ENCODE measurements at places on chromosomes 11 and 22.

GRCh38 chr11:47620836-47621378, 21.5 kb downstream of the MTCH2 start:
- DNase-seq = no peak

GRCh38 chr11:78138694-78139421, 568 bp downstream of the ALG8 start:
- no peak for DNase-seq

DNA sequence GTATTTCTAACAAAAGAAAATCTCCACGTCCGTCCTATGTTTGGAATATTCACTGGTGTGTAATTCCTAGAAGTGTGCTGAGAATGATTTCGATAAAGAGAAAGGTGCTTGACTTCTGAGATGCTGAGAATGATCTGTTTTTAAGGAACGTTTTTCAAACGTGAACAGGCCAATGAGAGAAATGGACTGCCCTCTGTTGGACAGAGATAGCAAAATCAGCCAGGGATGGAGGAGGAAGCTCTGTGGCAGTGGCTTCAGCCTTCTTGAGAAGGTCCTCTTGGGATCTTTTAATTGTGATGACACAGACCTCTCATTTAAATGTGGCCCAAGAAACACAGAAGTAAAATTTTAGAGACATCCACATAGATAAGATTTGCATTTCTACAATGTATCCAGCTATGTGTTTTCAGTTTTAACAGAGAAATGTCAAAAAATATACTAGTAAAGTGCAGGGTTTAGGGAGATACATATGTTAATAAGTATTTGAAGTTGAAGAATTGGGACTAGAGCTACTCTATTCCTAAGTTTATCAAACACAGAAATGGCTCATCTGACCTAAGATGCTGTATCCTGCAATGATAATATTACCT, 84.0 kb upstream of the RCN1 start:
- peak; percentile 3 for DNase-seq

DNA sequence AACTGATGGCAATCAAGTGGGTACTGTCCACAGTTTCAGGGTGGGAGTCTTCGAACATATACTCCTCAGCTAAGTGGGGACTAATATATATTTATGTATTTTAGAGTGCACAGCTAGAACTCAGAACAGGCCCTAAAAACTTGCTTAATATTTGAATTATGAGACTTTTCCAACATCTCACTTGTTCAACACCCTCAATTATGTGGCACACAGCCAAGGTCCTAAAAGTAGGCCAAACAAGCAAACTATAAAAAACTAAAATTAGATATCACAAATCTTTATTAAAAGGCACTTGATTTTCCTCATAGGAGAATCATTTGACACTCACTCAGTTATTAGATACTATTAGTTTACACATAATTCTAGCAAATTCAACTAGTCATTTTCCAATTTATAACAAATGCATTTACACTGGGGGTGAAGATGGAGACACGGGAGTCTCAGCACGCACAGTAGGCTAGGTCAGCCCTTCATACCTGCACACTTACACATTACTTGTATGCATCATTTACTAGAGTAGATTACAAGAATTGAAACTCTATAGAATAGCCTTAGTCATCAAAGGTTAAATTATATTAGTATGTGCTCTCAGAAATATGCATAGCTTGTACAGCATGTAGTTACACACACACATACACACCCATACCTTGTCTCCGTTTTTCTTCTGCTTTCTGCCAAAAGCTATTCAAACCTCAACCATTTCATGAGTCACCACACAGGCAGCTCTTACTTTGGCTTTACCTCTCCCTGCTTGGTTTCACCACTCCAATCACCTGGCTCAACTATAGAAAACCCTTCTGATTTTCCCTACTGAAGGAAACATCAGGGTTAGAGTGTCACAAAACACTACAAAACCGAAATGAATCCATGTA, 171.5 kb downstream of the SBF2 start:
- DNase-seq = no peak

DNA sequence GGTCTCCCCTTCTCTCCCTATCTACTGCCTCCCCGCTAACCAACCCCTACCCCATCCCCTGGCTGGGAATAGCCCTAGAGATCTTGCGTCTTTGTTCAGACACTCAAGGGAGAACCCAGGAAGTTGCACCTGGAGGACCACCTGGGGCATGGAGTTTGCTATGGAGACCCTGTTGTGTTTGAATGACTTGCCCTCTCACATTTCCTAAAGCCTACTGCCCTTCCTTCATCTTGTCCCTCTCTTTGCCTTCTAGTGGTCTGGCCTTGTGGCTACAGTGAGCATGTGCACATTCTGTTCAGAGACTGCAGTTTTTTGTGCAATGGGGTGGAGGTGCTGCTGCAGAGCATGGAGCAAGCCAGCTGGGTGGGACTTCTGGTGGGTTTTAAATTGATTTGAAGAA, 42.5 kb downstream of the ZNRF3 start:
- no peak for DNase-seq

DNA sequence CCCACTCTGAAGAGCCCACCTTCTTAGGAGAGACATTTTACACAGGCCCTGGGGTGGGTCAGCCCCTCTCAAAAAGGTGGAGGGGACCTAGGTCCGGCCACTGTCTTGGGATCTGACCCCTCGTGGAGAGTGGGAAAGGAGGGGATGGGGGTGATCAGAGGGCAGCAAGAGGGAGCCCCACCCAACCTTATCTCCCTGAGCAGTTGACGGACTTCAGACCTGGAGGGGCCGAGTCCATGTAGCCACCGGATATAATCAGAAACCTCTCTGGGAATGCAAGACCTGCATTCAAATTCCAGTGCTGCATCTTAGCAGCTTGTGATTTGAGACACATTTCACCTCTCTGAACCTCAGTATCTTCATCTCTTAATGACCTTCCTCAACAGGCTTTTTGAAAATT, 44.0 kb downstream of the TP53I11 start:
- DNase-seq = no peak

- no peak for DNase-seq
Measured at GRCh38 chr22:37212174-37212906, at the start of gene SSTR3. TSS of gene SSTR3 (minus strand) at chr22:37212477. CDS start at chr22:37207803, 4,674 bp downstream.

- DNase-seq = no peak
Measured at GRCh38 chr11:101407324-101407723, 176.5 kb downstream of the TRPC6 start.

GRCh38 chr11:126456089-126456488, 100.6 kb downstream of the ST3GAL4 start:
- no peak for DNase-seq

DNA sequence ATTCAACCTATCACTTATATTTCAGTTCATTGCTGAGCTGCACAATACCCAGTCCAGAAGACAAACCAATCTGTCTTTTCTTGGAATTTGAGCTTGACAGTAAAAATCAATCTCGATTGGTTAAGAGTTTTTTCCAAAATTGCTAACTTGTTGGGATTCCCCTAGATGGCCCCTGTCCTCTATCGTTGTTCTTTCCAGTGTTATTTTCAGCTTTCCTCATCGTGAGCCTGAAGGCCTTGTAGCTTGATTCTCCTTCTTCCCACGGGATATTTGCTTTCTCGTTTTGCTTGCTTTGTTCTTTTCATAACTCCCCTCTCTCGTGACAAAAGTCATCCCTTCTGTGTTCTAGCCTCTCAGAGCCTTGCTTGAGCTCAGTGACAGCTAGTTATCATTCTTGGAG, 3.1 kb downstream of the OR8B8 start:
- DNase-seq = no peak

GRCh38 chr11:14927146-14927545, 35.1 kb upstream of the CYP2R1 start:
- no peak for DNase-seq
